ENCODE measurements at places on chromosomes 6 and 20.
A peak's percentile ranks its signal among the peaks of the same experiment; 100 is the strongest.

DNA sequence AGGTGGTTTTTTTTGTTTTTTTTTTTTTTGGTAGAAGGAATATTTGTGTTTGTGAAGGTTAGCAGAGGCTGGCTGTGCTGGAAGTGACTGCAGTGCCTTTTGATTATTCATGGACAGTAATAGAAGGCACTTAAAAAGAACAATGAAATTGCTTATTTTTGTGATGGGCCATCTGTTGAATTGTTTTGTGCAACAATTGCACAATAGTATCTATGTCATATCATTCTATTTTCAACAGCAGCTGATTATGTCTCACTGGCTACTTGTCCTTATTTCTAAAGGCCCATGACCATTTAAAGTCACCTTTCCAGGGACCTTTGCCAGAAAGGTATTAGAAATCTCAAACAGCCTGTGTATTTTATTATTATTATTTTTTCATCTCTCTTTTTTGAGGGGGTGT, 70.6 kb downstream of the AFG1L start:
- peak; percentile 12 for DNase-seq

GRCh38 chr6:70549327-70549726, 17.4 kb upstream of the SDHAF4 start:
- no peak for DNase-seq

DNA sequence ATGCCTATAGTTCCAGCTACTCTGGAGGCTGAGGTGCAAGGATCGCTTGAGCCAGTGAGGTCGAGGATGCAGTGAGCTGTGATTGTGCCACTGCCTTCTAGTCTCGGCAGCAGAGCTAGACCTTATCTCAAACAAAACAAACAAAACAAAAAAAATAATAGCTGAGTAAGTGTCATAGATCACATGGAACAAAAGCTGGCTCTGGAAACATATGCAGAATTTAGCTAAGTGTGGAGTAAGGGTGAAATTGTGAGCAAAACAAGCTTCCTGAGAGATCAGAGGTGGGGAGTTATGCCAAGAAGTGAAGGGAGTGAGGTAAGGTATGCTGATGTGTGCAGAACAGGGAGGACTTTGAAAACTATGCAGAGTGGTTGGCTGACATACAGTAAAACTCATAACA, 18.7 kb downstream of the SGK1 start:
- peak; percentile 27 for DNase-seq

DNA sequence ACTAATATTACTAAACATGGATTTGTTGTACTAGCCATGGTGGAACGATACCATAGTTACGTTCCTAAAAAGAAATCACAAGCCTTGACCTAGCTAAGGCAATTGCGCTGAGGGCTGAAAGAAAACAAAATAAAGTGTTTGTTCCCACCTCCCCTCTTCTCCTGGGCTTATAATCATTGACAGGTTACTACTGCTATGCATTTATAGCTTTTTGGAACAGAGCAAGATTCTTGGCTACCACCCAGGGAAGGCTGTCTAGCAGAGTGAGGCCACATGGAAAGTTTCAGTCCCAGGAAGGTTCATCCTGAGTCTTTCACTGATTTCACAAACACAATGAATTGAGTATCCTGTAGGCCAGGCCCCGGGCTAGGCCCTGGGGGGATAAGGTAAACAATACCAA, 84.6 kb downstream of the TMEM170B start:
- no peak for DNase-seq

GRCh38 chr6:161130967-161131766, 139.6 kb downstream of the MAP3K4 start:
- DNase-seq, result no peak

DNA sequence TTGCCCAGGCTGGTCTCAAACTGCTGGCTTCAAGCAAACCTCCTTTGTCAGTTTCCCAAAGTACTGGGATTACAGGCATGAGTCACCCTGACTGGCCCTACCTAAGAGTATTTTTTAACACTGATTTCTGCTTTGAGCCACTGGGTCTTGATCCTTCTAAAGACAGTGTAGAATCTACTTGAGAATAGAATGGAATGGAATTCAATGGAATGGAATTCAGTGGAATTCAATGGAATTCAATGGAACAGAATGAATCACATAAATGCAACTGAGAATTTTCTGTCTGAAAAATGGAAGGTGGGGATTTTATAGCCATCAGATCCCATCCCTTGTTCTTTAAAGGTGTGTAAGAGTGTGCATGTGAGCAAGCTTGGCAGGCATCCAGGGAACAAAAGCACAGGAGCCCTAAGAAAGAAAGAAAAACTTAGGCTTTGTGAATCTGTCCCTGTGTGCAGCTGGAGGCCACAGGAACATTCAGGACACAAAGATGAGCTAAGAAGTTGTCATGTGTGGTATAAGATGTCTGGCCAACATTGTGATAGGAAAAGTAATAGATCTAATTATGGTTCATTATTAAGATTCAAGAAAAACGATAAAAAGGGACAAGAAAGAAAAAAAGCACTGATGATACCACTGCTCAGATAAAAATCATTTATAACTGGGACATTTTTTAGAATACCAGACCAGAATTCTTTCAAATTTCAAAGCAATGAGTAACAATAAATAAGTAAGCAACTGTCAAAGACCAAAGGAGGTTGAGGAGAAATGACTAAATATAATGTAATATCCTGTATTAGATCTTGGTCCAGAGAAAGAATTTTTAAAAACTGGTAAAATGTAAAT, 681.0 kb upstream of the GJE1 start:
- DNase-seq, result peak; percentile 55

DNA sequence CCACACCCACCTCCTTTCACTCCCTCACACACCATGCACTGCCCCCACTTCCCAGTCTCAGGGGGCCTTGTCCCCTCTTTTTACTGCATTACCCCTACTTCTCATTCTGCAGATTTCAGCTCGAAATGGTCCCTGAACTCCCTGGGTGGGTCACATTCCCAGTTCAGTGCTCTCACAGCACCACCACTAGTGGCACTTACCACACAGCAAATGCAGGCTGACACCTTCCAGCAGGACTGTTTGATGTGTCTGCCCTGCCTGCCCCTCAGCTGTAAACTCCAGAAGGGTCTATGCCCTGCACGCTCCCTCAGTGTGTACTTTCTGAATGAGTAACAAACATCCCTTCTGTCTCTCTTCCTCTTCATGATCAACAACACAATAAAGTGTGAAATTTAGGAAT, 4.0 kb downstream of the DYNLT1 start:
- DNase-seq, result no peak

DNA sequence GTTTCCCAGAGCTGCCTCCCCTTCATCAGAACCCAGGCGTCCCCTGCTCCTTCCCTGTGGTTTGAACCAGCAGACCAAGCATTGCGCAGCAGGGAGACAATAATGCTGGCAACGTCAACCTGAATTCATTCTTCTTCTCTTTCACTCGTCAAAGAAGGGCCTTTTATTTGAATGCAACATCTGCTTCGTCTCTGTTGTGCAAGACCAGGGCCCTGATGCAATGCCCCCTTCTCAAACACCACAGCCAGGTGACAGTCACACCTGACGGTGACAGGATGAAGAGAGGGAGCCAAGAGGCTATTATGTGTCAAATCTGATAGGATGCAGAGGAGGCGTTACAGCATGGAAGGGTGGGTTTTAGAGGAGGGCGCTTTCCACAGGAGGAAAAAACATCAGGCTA, 8.0 kb downstream of the INSM1 start:
- DNase-seq, result no peak

DNA sequence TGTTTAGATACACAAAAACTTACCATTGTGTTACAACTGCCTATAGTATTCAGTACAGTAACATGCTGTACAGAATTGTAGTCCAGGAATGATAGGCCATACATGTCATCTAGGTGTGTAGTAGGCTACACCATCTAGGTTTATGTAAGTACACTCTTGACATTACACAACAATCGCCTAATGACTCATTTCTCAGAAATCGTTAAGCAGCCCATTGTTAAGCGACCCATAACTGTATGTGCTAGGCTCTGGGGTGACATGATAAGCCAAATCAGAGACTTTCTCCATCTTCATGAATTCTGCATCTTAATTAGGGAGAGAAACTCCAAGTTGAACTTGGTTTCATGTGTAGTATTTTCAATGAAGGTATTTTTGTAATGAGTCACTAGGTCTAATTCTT, 17.2 kb downstream of the STK35 start:
- no peak for DNase-seq

GRCh38 chr20:45293041-45294002, 13.3 kb upstream of the RBPJL start:
- DNase-seq, result peak; percentile 91

DNA sequence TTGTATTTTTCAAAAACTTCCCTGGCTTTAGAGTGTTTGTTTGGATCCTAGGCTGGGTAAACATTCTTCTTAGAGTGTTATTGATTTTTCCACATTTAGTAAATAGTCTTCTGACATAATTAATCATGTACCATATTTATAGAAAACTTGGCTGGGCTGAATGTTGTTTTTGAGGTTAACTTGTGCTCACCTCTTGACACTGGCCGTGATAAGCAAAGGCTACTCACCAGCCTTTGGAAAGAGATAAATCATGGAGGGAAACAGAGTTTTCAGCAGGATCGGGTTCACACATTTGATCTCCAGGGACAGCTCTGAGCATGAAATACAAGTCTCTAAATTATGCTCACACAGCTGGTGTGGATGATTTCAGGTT, 6.2 kb upstream of the CD93 start:
- no peak for DNase-seq

DNA sequence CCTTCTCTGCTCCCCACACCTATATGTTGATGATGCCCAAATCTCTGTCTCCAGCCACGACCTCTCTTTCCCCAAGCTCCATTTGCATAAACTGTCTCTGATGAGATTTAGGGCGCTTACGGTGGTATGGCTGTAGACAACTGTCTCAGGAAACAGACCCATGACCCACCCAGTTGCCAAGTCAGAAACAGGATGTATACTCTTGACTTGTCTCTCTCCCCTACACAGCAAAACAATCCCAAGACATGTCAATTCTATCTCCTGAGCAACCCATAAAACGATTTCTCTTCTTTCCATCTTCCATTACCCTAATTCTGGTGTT, 13.9 kb downstream of the GNL1 start:
- no peak for DNase-seq

- no peak for DNase-seq
Observed at GRCh38 chr6:87757792-87758191, 55.8 kb upstream of the AKIRIN2 start.

- peak; percentile 92 for DNase-seq
Observed at GRCh38 chr6:148440877-148441453, 98.3 kb downstream of the SASH1 start.

DNA sequence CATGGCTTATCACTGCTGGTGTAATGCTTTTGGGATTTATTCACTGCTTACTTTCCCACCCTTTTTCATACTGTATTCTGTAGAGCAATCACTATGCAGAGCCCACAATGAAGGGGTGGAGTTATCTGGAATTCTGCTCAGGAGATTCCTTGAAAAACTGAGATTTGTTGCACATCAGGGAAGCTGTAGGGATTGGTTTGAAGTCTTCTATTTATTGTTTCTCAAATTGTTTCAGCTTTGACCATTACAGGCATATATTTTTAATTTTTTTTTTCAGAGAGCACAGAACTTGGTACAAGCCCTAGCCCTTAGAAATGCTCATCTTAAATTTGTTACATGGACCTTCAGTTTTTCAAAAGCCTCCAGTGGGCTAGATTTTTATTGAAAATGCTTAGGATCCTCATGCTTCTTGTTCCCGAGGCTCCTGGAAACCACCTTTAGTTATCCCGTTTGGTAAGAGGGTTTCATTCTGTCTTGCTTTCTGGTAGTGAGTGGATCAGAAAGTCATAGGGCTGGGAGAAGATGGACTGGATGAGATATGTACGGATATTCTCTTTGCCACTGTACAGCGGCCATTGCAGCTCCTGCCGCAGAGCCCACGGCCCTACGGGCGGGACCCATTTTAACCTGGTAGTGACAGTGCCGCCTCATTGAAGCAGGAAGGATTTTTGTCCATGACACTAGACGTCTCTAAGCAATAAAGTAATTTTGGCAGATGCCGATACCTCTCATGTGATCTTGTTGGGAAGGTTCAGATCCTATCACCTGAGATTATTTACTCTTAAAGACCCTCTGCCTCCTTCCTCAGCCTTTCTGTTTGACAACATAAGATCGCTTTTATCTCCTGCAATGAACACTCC, 45.3 kb upstream of the ZNF184 start:
- no peak for DNase-seq

DNA sequence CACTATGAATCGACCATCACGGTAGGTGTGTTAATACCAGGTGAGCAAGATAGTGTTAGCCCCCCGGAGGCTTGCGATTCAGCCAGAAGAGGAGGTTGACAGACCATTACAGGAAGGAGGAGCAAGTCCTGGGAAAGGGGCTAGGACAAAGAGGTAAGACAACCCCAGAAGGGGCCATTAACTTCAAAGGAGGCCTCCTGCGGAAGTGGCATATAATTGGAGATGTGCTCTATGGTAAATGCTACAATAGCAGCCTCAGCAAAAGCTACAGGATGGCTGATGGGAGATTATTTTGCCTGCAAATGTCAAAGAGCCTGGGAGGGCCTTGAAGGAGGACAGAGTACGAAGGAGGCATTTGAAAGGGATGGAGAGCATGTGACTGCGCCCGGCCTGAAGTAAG, 108.6 kb upstream of the CITED2 start:
- no peak for DNase-seq

DNA sequence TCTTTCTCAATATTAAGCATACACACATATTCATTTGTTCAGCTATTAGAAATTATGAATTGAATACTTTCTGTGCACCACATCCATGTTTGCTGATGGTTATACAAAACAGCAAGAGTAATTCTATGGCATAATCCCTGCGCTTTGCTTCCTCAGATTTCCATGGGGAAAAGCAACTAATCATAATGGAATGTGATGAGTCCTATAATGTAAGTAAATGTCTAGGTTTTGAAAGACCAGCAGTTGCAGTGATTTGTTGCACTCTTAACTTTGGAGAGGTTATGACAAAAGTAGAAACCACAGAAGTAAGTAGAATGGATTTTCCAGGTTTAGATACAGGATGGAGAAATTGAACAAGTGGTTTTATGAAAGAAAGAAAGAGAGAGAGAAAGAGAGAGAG, 652.1 kb downstream of the CBLN4 start:
- no peak for DNase-seq

- peak; percentile 85 for DNase-seq
Observed at GRCh38 chr6:113414511-113414910, 442.6 kb upstream of the MARCKS start.

Measured in adipocyte (in vitro differentiated cells).